ENCODE measurements at places on chromosomes 2 and 18.

DNA sequence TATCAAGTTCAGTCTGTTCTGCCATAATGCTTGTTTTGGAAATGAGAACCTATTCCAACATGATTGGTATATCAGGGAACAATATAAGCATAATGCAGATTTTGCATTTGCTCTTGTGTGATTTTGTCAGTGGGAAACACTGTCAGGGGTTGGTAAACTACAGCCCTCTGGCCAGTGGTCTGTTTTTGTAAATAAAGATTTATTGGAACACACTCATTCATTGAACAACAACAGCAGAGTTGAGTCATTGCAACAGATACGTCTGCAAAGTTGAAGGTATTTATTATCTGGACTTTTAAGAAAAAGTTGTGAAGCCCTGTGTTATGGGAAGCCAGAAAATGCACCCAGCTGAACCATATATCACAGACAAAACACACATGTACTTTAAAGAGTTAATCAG, 83.1 kb downstream of the MCFD2 start:
- DNase-seq: no peak

GRCh38 chr2:196170213-196170605, 1.2 kb downstream of the STK17B start:
- no peak for DNase-seq

GRCh38 chr2:70396612-70397011, 94.7 kb upstream of the FAM136A start:
- DNase-seq: no peak

DNA sequence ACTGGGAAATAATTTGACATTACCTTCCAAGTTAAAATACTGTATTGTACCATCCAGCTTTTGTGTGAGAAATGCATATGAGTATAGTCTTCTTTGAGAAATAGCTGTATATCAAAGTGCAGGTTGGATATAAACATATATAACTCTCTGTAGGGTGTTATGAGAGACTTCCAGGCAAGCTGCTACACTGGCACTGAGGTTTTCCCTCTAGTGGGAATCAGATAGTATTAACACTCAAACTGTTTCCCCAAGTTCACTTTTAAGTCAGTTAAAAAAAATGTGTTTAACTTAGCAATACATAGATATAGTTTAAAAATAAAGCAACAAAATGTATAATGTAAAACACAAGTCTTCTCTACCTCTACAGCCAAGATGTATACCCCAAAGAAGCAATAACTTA, 368.4 kb upstream of the SLC8A1 start:
- no peak for DNase-seq

GRCh38 chr2:54572262-54572635, 116.1 kb downstream of the SPTBN1 start:
- no peak for DNase-seq

GRCh38 chr18:45771587-45772480, 47.9 kb downstream of the SLC14A1 start:
- DNase-seq: no peak

Data from stimulated activated CD4-positive, alpha-beta T cell treated with anti-CD3 and anti-CD28 coated beads, Interleukin-1b, Interleukin-23, amount 100 ng/mL, for 24 hours (primary cell).